ENCODE measurements at places on chromosomes 5 and 9.

GRCh38 chr5:116273448-116274242, 188.8 kb downstream of the COMMD10 start:
- no peak for DNase-seq

- DNase-seq, result no peak
Observed at GRCh38 chr5:28779161-28779754, 1740.9 kb upstream of the CDH9 start.

- no peak for DNase-seq
Observed at GRCh38 chr9:84101964-84102632, 121.5 kb downstream of the RMI1 start.

DNA sequence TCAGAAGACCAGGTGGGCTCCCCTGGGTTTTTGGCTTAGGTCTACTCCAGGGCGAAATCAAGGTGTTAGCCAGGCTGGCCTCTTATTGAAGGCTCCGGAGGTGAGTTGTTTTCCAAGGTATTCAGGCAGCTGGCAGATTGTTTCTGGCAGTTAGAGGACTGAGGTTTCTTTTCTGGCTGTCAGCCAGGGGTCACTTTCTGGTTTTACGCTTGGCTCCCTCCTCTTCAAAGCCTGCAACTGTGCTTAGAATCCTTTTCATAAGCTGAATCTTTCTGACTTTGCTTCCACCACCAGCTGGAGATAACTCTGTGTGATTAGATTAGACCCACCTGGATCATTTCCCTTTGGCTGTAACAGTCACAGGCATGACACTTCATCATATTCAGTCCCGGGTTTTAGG, 24.6 kb downstream of the RFK start:
- DNase-seq, result peak; percentile 51

GRCh38 chr5:148837383-148837782, 11.0 kb downstream of the ADRB2 start:
- DNase-seq, result no peak

GRCh38 chr9:892123-892522, 50.6 kb downstream of the DMRT1 start:
- no peak for DNase-seq

GRCh38 chr5:140372971-140373487, 13.0 kb downstream of the SLC4A9 start:
- peak; percentile 70 for DNase-seq

GRCh38 chr5:143921525-143922311, 109.8 kb downstream of the HMHB1 start:
- no peak for DNase-seq

GRCh38 chr9:100364013-100364412, 11.3 kb upstream of the TEX10 start:
- DNase-seq, result no peak

DNA sequence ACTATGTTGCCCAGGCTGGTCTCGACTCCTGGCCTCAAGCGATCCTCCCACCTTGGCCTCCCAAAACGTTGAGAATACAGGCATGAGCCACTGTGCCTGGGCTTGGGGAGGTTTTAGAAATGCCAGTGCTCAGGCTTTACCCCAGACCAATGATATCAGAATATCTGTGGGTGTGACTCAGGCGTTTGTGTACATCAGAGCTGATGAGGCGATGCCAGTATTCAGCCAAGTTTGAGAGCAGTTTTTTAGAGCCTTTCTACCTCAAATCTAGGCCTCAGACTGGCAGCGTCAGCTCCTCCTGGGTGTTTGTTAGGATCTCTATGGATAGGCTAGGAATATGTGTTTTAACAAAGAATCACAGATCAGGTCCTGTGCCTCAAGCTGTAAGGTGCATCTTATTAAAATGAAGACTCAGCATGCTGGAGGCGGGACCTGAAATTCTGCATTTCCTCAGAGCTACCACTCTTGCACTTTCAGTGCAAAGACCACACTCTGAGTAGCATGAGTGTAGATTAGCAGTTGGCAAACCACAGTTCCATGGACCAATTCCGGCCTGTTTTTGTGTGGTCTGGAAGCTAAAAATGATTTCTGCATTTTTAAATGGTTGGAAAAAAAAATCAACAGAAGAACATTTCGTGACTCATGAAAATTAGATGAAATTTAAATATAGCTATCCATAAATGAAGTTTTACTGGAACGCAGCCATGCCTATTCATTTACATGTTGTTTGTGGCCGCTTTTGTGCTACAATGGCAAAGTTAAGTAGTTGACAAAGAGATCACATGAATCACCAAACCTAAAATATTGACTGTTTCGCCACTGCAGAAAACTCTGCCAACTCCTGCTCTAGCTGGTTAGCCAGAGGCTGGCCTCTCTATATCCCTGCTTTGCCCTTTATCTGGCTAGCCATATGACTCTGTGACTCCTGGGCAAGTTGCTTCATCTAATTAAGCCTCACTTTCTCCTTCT, 92.2 kb downstream of the KLF4 start:
- no peak for DNase-seq

GRCh38 chr5:126490167-126490940, 67.1 kb downstream of the GRAMD2B start:
- DNase-seq, result no peak

GRCh38 chr5:137888466-137888862, 793 bp upstream of the PKD2L2 start:
- DNase-seq, result peak; percentile 4

DNA sequence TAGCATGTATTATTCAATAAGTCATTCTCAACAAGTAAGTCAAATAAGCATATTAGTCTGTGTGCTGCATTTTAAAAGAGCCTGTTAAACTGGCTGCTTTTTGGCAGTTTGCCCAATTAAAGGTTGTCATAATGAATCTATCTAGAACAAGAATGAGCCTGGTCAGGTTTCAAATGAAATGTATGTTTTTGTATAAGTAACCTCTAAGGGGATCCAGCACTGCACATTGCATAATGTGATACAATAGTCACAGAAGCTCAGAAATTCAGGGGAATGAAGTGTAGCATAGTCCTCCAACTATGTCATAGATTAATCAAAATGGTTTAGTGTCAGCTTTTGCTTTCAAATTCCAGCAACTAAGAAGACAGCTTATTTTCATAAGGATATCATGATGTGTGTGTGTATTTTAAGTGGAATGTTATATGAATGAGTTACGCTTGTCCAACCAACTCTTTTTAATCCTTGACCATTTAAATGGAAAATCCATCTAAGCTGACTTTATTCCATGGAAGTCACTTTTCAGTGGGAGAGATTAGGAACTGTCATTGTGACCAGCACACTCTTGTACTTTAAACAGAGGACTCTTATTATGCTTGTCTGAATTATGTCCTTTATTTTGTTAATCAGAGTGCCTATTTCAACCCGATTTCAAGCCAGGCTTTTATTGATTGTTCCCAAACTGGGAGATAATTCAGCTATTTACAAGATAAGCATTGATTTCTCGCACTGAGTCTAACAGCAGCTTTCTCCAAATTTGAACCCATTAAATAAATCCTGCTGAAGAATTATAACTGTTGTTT, 283.9 kb upstream of the ADAMTSL1 start:
- DNase-seq, result peak; percentile 20
